ENCODE measurements at places on chromosomes 16 and 17.
A peak's percentile ranks its signal among the peaks of the same experiment; 100 is the strongest.

GRCh38 chr17:74380086-74380958 is 13.0 kb downstream of the GPR142 start:
- DNase-seq, result no peak

DNA sequence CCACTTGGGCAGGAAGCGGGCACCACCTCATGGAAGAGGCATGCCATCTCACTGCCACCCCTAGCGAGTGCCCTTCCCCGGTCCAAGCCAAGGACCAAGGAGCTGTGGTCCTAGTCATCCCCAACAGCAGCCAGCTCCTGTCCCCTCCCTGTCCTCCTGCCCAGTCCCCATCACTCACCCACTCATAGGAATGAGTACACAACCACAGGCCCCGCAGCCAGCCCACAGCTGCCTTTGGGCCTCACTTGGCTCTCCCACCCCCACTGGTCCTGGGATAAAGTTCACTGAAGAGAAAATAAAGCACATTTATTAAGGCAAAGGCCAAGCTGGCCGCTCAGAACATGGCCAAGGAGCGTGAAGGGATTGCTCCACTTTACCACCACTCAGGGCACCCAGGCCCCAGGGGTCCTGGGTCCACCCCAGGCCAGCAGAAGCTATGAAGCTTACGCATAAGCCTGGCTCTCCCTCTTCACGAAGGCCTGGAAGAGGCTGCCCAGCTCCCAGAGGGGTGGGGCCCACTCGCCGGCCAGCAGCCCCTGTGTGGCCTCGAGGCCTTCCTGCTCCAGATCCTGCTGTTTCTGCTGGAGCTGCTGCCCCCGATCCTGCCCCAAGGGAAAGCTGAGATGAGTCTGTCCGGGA is 3.6 kb downstream of the SCRN2 start:
- no peak for DNase-seq

DNA sequence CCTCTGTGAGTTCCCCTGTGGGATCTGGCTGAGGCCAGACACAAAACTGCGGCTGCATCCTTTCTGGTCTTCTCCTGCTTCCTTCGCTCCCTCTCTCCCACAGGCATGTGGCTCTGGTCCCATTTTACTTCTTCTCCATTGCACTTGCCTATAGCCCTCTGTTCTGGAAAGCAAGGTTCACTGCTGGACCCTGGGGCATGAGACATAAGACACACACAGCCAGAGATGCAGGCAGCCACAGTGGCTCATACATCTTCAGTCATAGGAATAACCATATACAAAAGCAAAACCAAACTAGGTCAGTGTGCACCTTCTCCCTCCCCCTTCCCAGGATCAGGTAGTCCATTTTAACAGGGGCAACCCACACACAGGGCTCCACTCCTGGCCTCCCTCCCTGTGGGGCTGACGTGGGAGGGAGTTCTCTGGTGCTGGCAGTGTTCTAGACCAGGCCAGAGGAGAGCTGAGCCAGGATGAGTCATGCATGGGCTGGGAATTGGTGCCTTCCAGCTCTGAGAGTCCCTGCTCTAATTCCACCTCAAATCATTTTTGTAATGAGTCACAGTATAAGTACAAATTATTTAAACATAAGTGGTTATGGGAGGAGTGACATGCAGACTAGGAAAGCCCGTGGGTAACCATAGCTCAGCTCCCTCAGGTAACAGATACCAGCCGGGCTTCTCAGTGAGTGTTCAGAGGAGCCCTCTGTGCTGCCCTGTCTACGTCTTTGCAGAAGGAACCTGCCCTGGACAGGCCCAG is 58.0 kb downstream of the ASIC2 start:
- no peak for DNase-seq

DNA sequence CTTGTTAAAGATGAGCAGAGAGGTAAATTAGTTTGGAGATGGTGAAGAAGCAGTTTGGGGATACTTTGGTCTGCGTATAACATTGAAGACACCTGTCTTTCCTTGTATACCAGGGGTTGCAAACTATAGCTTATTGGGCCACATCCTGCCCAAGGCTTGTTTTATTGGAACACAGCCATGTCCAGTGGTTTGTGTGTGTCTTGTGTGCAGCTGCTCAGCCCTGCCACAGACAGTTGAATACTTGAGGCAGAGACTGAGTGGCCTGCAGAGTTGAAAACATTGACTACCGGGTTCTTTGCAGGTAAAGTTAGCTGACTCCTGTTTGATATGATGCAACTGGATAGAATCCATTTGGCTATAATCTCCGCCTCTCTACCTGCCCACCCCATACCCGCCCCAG is 224.4 kb downstream of the PRKCA start:
- DNase-seq, result no peak

DNA sequence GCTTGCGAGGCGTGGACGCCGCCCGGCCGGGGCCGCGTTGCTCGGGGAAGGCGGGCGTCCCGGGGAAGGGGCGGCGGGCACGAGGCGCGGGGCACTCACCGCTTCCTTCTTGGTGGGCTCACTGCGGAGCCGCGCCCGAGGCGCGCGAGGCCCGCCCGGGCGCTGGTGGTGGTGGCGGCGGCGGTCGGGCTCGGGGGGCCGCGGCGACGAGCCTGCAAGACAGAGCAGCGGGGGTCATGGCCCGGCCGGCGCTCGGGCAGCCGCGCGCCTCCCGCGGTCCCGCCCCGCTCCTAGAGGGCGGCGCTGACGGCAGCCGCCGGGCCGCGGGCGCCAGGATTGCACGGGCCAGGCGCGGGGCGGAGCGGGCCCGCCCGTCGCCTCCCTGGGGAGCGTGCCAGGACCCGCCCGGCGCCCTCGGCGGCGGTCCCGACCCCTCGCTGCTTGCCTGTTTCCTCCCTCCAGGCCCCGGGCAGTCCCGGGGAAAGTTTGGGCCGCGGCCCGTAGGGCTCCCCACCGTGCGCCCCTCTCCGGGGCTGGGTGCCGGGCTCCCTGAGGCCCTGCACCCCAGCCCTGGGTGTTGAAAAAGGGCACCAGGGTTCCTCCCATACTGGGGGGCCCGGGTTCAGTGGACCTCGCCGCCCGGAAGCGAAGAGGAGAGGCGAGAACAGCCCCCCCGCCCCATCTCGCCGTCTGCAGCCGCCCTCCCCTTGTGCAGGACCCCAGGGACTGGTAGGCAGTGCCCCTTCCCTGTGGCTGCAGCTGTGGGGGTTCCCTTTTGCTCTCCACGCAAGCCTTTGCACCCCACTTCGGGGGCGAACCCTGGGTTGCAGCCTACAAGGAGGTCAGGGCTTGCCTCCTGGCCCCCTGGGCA is at the start of gene C16orf74:
Gene C16orf74, minus strand, starts transcription at position 270 of the 871 bp plus-strand sequence. CDS start 15,879 bp downstream, outside the sequence.
- DNase-seq, result peak; percentile 68

- no peak for DNase-seq
Measured at GRCh38 chr16:12214509-12214908, 238.0 kb downstream of the SNX29 start.

DNA sequence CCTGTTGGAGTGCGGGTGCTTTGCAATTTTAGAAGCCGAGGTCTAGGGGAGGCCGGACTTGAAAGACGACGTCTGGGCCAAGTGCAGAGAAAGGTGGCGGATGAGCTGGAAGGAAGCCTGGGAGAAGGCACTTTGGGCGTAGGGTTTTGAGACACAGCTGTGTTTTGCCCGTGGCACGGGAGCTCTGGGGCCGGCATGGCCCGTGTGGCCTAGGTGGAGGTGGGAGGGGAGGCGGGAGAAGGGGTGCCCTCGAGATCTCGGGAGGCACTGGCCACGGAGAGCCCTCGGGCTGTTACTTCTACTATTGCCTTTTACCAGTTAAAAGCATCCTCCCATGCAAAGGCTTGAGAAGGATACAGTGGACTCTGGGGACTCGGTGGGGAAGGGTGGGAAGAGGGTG is 161.9 kb downstream of the FOXL1 start:
- DNase-seq, result no peak

- peak; percentile 77 for DNase-seq
Measured at GRCh38 chr16:711548-712320, 3.2 kb upstream of the METRN start.

All from GM06990 (cell line).